ENCODE measurements at places on chromosomes 5 and 9. TPM values are rescaled to one million over a fixed set of nuclear protein-coding genes. Genes with fewer than 3 reads are reported as not detected.

Gene ENG
- 16.7 TPM for total RNA-seq

Gene PRR16
- not detected for total RNA-seq

- H3K27ac ChIP-seq: peak overlapping the region; percentile 63
- H3K27me3 ChIP-seq: peaks cover 34% of the 10 kb centered on the region
- H3K36me3 ChIP-seq: no peaks in the 10 kb centered on the region
- peaks cover 11% of the 10 kb centered on the region for H3K4me1 ChIP-seq
- peak; percentile 75 for DNase-seq
Measured at GRCh38 chr5:139746691-139747582, 48.7 kb upstream of the PSD2 start.

GRCh38 chr9:132042324-132042723, 37.3 kb downstream of the MED27 start:
- no peak for DNase-seq
- no peak overlapping the region for H3K4me3 ChIP-seq

DNA sequence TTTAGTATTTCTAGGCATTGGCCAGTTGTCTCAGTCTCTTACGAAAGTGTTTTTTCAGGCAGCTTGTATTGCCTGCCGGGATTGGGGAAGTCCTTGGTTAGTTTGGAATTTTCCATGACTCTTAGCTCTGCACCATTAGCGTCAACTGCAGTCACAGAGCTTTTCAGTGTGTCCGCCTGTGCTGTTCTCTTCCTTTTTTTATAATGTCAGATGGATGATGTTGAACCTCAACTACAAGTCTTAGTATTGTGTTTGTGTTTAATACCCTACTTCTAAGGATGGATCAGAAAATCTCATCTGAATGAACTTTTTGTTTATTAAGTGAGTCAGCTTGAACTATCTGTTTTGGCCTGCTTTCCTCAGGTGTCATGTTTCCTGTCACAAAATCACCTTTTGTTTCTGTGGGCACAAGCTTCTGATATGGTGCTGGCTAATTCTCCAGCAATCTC, 33.1 kb downstream of the ATP6V0E1 start:
- H3K36me3 ChIP-seq: peaks cover 27% of the 10 kb centered on the region
- no peak for DNase-seq
- H3K27ac ChIP-seq: no peak overlapping the region
- H3K4me3 ChIP-seq: no peak overlapping the region
